ENCODE measurements at places on chromosomes 1 and 21.

DNA sequence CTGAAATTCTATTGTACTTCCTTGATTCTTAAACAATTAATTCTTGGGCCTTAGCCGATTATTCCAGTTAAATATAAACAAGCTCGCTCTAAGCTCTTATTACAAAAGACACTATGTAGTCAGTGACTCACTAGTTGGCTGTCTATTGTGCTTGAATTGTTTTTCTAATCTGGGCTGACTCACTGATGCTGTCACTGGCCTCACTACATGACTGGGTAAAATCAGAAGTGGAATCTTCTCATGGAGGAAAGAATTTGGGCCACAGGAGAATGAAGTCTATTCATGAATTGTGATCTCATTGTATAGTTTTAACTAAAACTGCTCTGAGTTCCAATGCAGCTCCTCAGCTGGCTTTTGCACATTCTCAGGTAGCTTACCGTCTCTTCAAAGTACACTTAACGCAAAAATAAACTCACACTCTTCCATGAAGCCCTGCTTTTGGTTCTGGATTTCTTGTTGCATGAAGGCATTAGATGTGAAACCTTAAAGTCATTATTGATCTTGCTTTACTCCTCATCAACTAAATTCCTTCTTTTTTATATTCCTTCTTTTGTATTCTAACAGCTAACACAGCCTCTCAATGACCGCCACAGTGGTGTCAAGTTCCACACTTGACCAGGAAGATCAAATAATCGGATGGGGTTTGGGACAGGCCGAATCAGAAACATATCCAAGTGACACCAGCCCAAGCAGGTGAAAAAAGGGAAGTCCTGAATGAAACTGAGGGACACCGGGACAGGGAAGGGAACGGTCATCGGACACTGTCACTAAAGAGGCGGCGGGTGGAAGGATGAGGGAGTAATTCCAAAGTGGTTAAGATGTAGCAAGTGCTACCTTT lies 80.9 kb upstream of the LBR start:
- DNase-seq: no peak

GRCh38 chr21:34510148-34511142 lies 1.6 kb downstream of the KCNE1 start:
- DNase-seq: no peak

GRCh38 chr1:42379794-42380585 lies 602 bp upstream of the RIMKLA start:
- no peak for DNase-seq

DNA sequence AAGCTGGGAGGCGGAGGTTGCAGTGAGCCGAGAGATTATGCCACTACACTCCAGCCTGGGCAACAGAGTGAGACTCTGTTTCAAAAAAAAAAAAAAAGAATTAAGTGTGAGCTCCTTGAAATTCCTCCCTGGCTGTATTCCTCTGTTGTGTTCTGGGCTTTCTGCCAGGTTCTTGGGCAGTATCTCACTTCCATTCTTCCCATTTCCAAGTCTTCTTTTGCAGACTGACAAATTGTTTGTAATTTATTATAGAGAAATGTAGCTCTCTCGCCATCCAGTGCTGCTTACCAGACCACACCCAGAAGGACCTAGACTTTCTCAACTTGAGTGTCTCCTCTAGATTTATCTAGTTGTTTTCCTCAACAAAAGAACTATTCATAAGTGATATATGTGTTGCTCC lies 105.0 kb upstream of the ADGRL2 start:
- DNase-seq: no peak

GRCh38 chr1:79895573-79895972 lies 889.0 kb upstream of the ADGRL4 start:
- no peak for DNase-seq

DNA sequence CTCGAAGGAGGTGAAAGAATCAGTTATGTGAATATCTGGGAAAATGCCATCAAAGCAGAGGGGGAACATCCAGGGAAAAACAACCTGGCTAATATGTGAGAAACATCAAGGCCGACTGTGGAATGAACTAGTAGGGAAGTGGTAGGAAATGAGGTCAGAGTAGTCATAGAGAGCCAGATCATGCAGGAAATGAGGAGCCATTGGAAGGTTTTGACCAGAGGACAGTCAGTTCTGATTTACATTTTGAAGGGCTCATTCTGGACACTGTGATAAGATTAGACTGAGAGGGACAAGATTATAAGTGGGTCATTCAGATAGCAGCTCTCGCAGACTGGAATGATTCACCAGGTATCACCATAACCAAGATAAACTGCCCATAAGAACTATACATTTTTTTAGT lies 63.7 kb downstream of the SYT14 start:
- no peak for DNase-seq

DNA sequence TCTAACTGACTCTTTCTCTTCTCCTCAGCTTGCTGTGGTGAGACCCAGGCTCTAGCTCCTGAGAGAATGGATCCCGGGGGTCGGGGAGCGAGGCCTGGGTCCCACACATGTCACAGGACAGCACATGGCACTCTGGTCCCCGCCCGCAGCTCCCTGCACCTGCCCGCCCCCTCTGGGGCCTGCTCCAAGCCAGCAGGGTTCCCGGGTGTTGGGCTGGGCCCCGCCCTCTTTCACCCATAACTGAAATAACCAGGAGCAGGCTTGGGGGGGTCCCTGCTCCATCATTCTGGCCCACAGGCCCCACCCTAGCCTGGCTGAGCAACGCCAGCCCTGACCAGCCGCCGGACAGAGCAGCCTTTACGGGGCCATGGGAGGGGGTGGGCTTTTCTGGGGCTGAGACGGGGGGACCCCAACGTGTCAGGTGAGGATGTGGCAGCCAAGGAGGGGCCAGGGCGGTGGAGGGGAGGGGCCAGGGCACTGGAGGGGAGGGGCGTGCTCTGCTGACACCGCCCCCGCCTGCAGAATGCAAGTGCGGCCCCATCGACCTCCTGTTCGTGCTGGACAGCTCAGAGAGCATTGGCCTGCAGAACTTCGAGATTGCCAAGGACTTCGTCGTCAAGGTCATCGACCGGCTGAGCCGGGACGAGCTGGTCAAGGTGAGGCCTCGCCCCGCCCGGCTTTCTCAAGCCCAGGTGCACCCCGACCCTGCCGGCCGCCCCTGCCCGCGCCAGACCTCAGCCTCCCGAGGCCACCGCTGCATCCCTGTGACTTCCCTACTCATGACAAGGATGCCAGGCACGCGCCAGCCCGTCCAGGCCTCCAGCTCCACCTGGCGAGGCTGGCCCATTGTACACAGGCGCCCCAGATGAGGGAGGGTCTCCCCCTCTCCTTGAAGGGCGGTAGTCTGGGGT lies 19.4 kb downstream of the COL6A1 start:
- DNase-seq: no peak

- DNase-seq: no peak
Observed at GRCh38 chr1:19043579-19044443, 87.3 kb upstream of the IFFO2 start.

DNA sequence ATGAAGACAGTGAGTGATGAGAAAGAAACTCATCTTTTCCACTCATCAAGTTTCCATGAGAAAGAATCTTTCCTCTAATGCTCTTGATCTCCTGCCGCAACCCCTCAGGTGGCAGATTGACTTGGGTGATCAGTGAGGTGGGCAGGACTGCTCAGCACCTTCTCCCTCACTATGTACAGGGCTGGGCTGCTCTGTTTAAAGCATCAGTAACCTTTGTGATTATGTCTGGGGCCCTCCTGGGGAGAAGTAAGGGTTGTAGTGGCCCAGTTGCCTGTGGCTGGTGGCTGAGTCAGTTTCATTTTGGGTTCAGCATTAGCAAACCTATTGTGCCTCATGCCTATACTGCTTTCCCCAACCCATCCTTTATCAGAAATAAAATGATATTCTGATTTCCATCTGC lies 366.0 kb downstream of the TTLL7 start:
- DNase-seq: no peak

DNA sequence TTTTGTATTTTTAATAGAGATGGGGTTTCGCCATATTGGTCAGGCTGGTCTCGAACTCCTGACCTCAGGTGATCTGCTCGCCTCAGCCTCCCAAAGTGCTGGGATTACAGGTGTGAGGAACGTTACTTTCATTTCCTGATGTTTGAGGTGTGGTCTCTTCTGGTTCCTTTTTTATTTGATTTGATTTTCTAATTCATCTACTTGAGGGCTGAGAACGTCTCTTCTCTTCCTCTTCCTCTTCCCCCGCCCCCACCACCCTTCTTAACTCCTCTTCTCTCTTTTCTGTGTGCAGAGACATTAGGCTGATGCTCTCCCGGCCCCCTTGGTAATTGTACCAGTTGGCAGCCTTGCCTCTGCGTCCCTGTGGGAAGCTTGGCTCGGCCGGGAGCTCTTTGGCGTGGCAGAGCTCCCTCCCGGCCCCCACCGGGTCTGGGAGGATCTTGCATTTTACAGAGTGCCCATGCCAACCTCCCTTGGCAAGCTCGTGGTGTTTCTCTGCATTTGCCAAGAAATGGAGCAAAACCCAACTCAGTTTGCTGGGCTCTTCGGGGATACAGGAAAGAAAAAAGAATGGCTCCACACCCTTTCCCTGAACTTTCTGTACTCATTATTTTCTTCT lies 19.9 kb downstream of the CRYAA start:
- DNase-seq: no peak

- no peak for DNase-seq
Observed at GRCh38 chr1:60841116-60842046, 241.0 kb upstream of the NFIA start.

DNA sequence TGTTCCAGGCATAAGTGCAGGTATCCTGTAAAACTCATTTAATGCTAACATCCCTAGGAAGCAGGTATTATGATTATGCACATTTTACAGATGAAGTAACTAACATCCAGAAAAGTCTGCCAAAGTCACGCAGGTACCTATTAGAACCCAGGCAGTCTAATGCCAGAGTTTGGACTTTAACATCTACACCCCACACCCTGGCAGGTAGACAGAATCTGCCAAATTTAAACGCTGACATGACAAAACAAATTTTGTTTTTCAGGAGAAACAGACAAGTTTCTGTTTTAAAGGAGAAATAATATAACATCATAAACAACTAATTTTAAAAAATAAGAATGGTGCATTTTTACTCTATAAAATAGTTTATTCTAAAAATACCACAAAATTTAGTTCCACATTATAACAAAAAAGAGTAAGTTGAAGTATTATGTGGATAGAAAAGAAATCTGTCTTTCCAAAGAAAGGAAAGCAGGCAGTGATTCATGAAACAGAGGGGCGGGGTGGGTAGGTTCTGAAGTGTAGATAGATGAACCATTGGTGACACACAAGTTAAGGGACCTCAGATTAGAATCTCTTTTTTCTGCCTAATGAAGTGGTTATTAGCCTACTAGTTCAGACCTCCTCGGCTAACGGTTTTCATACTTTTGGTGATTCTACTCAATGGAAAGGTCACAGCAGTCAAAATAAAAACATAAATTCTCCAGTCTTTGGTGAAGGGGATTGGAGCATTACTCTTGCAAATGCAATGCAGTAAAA lies 1.7 kb downstream of the ASPM start:
- DNase-seq: no peak

- DNase-seq: no peak
Observed at GRCh38 chr1:241272828-241273227, 84.2 kb downstream of the RGS7 start.

- no peak for DNase-seq
Observed at GRCh38 chr1:235442788-235443429, 61.3 kb downstream of the B3GALNT2 start.

DNA sequence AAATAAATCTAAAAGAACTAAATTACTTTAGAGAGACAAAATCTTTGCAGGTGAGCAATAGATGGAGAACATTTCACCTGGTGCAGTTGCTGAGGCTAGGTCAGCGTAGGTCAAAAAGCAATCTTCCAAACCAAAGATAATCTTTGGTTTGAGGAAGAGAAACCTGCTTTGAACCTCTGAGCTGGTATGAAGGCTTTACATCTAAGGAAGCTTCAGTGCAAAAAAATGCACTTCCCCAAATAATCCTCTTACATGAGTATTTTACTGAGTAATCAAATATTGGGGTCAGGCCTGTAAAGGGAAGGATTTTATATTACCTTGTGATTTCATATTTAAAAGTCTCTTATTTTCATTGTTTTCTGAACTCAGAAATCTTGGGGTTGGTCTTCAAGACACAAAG lies 223.6 kb downstream of the SRGAP2C start:
- no peak for DNase-seq

Data from cortex of kidney (tissue), 1 donor.